ENCODE measurements at places on chromosomes 12 and 14.

DNA sequence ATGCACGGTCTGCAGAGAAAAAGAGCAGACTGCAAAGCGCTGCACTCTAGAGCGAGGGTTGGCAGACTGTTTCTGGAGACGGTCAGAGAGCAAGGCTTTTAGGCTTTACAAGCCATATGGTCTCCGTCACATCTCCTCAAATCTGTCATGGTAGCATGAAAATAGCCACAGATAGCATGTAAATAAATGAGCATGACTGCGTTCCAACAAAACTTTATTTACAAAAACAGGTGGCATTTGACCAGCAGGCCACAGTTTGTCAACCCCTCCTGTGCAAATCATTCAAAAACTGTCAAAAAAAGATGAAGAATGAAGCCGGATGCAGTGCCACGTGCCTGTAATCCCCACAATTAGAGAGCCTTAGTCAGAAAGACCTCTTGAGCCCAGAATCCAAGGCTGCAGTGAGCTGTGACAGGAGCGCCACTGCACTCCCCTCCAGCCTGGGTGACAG lies 18.9 kb downstream of the SYNE3 start:
- no peak for DNase-seq

DNA sequence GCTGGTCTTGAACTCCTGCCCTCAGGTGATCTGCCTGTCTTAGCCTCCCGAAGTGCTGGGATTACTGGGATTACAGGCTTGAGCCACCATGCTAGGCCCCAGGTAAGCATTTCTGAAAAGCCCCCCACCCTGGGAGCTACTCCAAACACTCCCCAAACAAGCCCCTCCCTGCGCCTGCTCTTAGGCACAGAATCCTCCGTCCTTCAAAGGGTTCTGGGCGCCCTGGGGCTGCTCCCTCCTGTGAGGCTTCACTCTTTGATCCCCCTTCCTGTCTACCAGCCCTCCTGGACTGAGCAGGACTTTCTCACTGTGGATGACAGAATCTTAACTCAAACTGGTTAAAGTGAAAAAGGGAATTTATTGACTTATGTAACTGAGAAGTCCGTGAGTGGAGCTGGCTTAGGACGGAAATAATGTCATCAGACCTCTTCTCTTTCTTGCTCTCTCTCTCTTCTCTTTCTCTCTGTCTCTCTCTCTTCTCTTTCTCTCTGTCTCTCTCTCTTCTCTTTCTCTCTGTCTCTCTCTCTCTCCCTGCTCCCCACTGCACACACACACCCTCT lies 66.9 kb upstream of the CLMN start:
- DNase-seq = no peak

DNA sequence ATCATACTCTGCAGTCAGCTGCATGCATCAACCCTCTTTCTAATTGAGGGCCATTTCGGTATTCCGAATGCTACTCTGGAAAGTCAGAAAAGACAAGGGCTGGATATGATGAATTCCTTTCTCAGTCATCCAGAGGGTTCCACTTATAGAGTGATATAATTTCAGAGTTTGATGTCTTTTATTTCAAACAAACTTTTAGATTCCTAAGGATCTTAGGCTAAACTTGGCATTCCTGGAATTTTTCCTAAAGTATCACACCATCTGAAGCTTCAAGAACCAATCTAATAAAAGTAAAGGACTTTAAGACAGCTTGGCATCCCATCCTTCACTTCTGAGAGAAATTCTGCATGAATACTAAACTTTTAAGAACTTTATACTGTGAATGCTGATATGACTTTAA lies 69.3 kb upstream of the KCNJ8 start:
- DNase-seq = no peak

DNA sequence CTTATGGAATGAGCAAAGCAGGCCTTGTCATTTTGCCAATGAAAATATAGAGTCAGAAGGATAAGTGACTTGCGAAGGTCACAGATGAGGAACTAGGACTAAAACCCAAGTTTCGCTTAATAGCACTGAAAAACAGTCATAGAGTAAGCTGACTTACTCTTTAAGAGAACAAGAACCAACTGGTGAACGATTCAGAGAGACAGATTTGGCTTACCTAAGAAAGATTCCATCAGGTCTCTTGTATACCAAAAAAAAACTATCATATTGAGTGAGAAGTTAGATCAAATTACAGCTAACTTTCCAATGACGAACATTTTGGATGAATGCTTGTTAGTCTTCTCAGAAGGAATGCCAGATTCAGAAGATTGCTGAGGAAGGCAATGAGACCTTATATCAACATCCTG lies 74.2 kb downstream of the ZFC3H1 start:
- no peak for DNase-seq

DNA sequence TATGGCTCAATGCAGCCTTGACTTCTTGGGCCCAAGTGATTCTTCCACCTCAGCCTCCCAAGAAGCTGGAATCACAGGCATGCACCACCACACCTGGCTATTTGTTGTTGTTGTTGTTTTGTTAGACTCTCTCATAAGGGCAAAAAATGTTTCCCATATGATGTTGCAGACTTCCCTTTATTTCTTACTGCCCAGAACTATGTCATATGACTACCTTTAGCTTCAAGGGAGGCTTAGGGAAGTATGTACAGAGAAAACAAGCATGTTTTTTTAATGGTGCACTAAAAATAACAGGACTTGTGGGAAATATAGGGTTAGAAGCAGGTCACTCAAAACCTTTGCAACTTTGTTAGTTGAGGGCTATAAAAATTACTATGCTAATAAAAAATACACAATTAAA lies 4.3 kb upstream of the GPR19 start:
- no peak for DNase-seq

- no peak for DNase-seq
Observed at GRCh38 chr14:72555609-72556000, 338.3 kb downstream of the DPF3 start.

DNA sequence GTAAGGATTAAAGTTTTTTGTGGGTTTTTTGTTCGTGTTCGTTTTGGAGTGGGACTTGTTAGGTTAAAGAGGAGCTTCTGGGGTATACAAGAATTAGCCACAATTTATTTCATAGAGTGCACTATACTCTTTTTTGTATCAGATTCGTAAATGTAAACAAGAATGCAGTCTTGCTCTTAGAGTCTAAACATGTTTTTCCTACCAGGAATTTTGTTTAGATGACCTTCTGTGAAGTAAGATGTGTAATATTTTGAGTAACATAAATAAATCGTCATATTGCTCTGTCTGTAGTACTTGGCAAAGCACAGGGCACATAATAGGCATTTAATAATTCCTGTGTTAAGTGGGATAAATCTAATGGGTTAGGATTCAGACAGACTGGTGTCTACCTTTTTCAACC lies 9.6 kb downstream of the CNOT2 start:
- DNase-seq = no peak

DNA sequence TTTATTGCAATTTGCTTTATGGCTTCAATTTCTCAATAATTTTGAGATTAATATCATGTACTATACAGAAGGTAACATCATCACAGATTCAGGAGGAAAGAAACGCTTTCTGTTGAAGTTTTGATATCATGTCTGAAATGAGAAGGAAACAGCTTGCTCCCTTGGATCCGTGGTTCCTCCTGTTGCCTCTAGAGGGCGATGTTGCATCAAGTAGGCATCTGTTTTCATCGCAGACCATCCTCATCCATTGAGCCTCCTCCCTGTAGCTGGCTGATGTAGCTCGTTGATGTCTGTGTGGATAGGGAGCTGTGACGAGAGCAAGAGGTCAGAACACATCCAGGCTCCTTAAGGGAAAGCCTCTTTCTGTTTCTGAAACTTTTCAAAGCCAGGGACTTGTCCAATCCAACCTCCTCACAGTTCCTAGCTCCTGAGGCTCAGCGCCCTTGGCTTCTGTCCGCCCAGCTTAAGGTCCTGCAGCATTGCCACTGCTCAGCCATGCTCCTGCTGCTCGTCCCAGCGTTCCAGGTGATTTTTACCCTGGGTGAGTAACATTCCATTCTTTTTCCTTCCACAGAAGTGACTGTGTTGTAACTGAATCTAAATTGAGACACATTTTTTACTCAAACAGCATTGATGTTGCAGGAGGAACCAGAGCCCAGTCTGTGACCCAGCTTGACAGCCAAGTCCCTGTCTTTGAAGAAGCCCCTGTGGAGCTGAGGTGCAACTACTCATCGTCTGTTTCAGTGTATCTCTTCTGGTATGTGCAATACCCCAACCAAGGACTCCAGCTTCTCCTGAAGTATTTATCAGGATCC lies 304.8 kb upstream of the OR4E1 start:
- peak; percentile 10 for DNase-seq

GRCh38 chr12:6327229-6328041 lies 14.4 kb downstream of the TNFRSF1A start:
- DNase-seq = no peak

DNA sequence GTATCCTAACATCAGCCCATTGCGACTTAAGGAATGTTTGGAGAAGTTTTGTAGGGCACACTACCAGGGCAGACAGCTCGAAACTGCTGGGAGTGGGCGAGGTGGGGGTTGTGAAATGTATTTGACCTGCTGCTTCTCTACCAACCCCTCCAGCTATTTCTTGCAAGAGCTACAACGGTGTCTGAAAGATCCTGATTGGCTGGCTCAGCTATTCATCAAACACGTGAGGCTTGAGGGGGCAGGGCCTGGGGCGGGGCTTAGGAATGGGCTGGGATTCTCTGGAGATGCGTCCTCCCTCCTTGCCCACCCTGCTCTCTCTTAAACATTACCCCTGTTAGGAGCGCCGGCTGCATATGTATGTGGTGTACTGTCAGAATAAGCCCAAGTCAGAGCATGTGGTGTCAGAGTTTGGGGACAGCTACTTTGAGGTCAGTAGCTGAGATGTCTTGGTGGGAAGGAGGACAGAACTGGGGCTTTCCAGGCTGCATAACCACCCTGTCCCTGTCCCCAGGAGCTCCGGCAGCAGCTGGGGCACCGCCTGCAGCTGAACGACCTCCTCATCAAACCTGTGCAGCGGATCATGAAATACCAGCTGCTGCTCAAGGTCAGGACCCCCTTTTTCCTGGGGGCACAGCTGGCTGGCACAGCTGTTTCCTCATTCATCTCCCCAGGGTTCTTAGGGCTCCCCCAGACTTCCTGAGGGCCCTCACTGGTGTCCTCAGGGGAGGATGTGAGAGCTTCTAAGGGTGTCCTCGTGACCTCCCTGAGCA lies 3.1 kb downstream of the ARHGEF25 start:
- DNase-seq = no peak

- no peak for DNase-seq
Observed at GRCh38 chr12:116693286-116694227, 44.3 kb downstream of the SPRING1 start.

GRCh38 chr12:55711786-55712553 lies 3.9 kb upstream of the BLOC1S1 start:
- DNase-seq = no peak

GRCh38 chr12:38350342-38351174 lies 34.0 kb downstream of the ALG10B start:
- no peak for DNase-seq

DNA sequence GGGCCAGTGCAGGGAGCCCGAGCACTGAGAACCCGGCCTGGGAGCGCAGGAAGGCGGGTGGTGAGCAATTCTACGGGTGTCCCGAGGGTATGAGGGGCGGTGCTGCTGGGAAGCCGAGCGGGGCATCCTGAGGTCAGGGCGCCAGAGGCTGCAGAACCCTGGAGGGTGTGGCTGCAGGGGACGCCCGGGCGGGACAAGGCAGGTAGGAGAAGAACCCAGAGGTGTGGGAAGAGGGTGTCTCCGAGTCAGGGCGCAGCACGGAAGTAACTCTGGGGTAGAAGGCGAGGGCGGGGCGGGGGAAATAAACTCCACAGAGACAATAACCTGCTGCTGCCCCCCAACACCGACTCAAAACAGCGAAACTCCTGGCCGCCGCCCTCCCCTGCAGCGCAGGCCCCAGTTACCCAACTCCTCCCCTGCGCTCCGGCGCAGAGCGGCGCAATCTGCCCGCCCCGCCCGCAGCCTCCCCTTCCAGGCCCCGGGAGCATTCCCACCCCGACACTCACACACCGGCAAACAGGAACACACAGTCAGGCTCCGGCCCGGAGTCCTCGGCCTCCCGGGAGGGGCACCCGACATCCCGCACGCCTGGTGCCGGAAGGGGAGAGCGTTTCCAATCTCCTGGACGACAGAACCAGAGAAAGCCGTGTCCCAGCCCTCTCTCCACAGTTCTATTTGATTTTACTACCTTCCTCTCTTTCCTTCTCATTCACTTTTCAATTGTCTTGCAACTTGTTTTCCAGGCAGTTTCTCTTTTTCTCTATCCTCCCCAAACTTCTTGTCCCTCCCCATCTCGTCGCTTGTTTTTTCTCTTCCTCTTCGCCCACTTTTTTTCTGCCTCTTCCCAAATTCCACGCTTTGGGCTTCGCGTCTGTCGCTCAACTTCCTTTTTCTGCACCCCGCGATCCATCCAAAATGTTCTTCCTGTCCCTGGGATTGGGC lies 2.4 kb downstream of the HRK start:
- DNase-seq = no peak

DNA sequence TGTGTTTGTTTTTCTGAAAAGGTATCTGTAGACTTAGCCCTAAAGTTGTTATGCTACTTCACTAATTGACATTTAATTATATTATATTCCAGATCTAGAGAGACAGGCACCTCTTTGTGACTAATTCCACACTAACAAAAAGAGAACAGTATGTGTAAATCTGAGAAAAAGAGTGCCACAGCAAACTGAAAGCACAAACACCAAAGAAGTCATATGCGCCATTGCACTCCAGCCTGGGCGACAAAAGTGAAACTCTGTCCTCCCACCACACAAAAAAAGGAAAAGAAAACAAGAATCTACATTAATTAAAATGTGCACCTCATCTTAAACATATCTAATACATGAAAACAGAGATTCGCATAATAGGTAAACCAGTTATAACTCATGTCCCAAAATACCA lies 4.4 kb upstream of the CSRNP2 start:
- DNase-seq = no peak

- no peak for DNase-seq
Observed at GRCh38 chr12:19527866-19528265, 88.6 kb downstream of the AEBP2 start.

DNA sequence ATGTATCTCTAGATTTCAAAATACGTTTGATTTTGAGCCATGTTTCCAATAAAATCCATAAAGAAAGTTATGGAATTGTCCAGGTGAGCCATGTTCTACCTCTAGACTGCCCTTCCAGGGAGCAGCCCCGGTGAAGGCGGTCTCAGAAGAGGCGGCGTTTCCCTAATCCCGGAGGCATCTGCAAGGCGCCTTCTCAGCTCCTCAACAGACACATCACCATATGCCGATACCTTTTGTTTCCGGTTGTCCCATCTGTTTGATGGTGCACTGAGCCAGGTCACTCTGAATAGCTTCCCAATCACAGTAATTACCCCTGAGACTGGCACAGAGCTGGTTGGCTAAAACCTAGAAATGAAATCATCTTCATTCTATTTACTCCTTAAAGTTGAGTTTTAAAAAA lies 305.5 kb upstream of the FKBP4 start:
- no peak for DNase-seq

DNA sequence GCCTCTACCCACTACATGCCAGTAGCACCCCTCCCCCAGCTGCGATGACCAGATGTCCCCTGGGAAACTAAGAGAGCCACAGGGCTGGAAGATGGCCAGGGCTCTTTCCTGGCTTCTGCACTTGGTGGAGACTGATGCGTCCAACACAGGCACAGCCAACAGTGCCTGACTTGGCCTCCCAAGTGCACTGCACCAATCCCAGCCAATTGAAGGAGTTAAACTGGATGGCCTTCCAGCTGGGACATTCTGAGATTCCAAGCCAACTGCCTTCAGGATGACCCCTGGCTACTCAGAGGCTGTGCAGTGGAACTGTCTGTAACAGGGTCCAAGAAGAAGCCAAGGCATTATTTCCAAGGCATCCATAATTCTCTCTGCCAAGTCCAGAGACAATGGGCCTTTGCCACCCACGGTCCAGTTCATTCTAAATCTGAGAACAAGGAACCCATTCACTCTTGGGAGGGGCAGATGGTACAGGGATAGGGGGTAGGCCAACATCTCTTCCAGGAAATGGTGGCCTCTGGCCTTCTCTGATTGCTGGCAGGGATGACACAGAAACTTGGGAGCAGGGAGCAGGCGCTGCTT lies 35.2 kb downstream of the PRIMA1 start:
- DNase-seq = no peak
